Osteoblast (primary cell): ENCODE measurements at places on chromosomes 6 and 20. TPM values are rescaled to one million over a fixed set of nuclear protein-coding genes. Genes with fewer than 3 reads are reported as not detected.

BPIFB2 gene
- not detected in 2 replicates for total RNA-seq

GRIK2 gene
- 0.29 and 0.72 TPM in 2 replicates for total RNA-seq

PLG gene
- total RNA-seq = 0.36 TPM in 1 of 2 replicates, not detected in the other

CNR1 gene
- total RNA-seq = not detected in 2 replicates

DNAH8 gene
- total RNA-seq = under 0.01 and 0.36 TPM in 2 replicates

PTCRA gene
- total RNA-seq = not detected in 2 replicates

DNA sequence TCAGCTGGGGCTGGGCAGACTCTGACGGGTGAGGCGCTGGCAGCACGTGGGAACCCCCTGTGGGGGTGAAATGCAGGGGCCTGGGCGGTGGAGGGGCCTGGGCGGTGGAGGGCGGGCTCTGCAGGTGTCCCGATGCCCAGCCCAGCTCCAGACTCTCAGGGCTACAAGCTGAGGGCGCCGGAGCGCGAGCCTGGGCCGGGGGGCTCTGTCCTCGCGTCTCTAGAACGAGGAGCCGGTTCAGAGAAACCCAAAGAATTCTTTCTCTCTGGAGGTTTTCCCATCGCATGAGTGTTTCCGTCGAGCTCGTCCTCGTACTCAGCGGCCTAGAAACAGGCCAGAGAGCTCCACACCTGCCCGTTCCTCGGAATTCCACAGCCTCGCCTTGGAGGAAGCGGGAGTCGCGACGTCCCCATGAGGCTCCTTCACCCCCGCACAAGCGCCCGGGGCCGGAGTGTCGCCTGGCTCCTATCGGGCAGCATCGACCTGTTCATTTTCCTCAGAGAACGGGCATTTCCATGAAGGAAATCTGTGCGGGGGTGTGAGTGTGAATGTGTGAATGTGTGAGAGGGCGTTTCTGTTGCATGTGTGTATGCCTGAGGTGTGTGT is 76.9 kb downstream of the SMOC2 start:
- H3K4me1 ChIP-seq = no peaks in the 10 kb centered on the region
- no peak overlapping the region for H3K4me3 ChIP-seq
- no peak for DNase-seq

GRCh38 chr6:52745764-52746201 is 17.5 kb downstream of the GSTA2 start:
- no peak overlapping the region for H3K27ac ChIP-seq
- H3K36me3 ChIP-seq = no peaks in the 10 kb centered on the region
- H3K4me1 ChIP-seq = peaks cover 19% of the 10 kb centered on the region
- no peak for DNase-seq
- H3K4me3 ChIP-seq = no peak overlapping the region

- H3K4me1 ChIP-seq = peaks cover 20% of the 10 kb centered on the region
- H3K27ac ChIP-seq = no peak overlapping the region
Measured at GRCh38 chr6:31898383-31899011, 999 bp upstream of the EHMT2 start.

DNA sequence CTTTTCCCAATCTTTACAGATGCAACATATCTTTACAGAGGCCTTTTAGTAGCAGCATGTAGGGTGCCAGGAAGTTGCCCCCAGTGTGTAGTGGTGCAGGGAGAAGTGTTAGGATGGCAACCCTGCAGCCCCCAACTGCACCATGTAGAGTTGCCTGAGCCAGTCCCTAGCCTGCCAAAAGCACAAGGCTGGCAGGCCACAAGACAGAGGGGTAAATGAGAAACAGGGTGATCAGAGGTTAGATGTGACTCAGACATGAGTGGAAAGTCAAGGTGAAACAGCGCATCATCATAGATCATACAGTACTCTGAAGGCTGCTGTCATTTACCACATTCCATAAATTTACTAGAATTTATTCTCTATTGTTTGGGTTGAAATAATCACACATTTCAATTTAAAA is 467.5 kb downstream of the PRKN start:
- no peak for DNase-seq
- H3K36me3 ChIP-seq = no peaks in the 10 kb centered on the region
- no peak overlapping the region for H3K4me3 ChIP-seq
- no peak overlapping the region for H3K27ac ChIP-seq
- H3K27me3 ChIP-seq = no peaks in the 10 kb centered on the region

DNA sequence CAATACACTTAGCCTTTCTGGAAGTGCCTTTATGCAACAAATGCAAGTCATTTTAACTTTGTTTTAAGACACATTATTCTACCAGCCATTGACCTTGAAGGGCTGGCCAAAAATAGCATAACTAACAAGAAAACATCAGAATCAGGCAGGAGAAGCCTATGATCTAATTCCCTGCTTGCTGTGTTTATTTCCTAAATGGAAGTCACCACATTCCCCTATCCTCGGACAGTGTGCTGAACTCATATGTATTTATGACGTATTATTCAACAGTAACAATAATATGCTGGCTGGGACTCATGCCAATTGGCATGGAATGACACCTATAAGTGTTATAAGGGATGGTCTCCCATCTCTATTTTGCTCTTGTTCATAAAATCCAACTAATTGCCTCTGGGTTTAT is 140.7 kb downstream of the MAP3K7 start:
- no peak overlapping the region for H3K4me3 ChIP-seq
- H3K36me3 ChIP-seq = no peaks in the 10 kb centered on the region
- peaks cover 16% of the 10 kb centered on the region for H3K27me3 ChIP-seq
- no peak overlapping the region for H3K27ac ChIP-seq
- DNase-seq = no peak
- no peaks in the 10 kb centered on the region for H3K4me1 ChIP-seq

DNA sequence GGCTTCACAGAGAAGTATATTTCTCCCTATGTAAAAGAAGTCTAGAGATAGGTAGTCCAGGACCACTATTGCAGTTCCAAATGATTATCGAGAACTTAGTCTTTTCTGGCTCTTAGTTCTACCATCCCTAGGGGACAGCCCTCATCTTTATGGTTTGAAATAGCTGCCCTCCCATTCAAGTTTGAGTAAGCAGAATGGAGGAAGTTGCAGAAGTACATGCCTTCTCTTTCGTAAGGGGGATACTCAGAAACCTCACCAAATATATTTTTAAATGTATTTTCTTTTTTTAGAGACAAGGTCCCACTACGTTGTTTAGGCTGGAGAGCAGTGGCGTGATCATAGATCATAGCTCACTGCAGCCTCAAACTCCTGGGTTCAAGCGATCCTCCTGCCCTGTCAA is 236.8 kb upstream of the RREB1 start:
- no peaks in the 10 kb centered on the region for H3K27me3 ChIP-seq
- no peaks in the 10 kb centered on the region for H3K36me3 ChIP-seq
- H3K27ac ChIP-seq = no peak overlapping the region

- H3K4me3 ChIP-seq = no peak overlapping the region
- peak; percentile 87 for DNase-seq
- no peaks in the 10 kb centered on the region for H3K36me3 ChIP-seq
- no peaks in the 10 kb centered on the region for H3K27me3 ChIP-seq
Measured at GRCh38 chr6:150293423-150294173, 75.2 kb upstream of the IYD start.

DNA sequence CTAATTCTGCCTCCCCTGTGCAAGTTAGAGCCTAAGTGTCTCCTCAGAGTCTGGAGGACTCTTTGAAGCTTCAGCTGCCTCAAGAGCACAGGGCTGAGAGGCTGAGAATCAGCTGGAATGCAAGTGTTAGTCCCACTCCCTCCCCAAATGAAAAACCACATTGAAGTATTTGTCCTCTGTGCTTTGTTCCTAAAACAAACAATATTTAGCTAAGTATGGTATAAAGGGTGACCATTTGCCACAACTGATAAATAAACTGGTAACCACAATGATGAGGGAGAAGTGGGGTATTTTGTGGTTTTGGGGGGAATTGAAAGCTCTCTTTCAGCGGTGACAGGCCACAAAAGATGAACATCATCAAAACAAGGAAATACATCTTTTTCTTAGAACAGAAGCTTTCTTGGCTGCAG is 91.7 kb upstream of the HDDC2 start:
- no peaks in the 10 kb centered on the region for H3K36me3 ChIP-seq
- H3K4me3 ChIP-seq = no peak overlapping the region
- no peak overlapping the region for H3K27ac ChIP-seq
- H3K27me3 ChIP-seq = no peaks in the 10 kb centered on the region
- H3K4me1 ChIP-seq = no peaks in the 10 kb centered on the region

DNA sequence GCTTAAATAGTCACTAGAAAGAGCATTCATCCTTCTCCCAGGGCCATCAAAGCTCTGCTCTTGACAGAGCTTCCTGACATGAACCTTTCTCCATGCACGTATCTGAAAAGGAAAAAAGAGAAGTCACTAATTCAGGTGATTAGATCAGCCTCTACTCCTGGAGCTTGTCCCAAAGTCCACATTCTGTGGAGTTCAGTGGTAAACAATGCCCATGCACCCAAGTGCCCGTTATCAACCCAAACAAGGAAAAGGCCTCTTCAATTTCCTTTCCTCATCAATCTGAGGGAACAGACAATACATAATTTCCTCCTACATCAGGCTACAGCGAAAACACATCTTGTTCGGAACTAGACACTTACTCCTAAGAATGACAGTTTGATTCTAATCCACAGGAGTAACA is 129.2 kb upstream of the PCSK2 start:
- H3K4me1 ChIP-seq = no peaks in the 10 kb centered on the region
- no peak overlapping the region for H3K4me3 ChIP-seq
- no peak overlapping the region for H3K27ac ChIP-seq
- no peaks in the 10 kb centered on the region for H3K27me3 ChIP-seq

DNA sequence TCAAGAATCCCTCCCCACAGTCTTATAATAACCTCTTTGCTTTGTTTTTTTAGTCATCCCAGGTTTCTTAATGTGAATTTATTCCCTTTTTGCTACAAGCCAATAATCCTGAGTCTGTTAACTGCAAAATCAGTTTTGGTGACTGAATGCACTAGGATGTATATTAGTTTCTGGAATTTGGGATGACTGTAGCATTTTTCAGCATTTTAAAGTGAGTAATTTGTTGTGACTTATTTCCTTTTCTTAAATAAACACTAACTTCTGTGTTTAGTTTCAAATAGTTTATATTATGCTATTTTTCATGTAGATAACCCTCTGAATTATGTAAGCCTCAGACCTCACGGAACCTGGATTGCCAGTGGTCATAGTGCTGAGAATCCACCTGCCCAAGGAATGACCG is 5.5 kb downstream of the CST1 start:
- peaks cover 5% of the 10 kb centered on the region for H3K4me1 ChIP-seq
- DNase-seq = peak; percentile 22
- no peaks in the 10 kb centered on the region for H3K36me3 ChIP-seq

GRCh38 chr6:33299237-33299944 is 649 bp upstream of the RGL2 start:
- peak overlapping the region; percentile 91 for H3K27ac ChIP-seq
- H3K36me3 ChIP-seq = peaks cover 25% of the 10 kb centered on the region
- H3K4me1 ChIP-seq = no peaks in the 10 kb centered on the region
- H3K27me3 ChIP-seq = no peaks in the 10 kb centered on the region
- peak; percentile 97 for DNase-seq

DNA sequence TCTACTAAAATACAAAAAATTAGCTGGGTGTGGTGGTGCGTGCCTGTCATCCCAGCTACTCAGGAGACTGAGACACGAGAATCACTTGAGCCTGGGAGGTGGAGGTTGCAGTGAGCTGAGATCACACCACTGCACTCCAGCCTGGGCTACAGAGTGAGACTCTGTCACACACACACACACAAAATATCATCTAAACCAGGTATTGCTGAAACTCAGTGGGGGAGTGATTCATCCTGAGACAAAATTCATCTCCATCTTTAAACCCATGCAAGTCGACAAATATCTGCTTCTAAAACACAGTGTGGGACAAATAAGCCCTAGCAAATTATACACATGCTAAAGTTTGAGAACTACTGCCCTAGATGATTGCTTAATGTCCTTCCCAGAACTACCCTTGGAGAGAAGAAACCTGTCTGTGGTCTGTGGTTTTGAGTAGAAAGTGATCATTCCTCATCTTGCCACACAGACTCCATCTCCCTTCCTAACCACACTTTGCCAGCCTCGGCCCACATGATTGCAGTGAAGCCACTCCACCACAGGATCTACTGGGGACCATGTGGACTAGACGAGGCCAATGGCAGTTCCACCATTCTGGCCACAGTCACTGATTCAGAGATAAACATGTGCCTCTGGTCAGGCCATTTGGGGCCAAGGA is 130.3 kb downstream of the OPRM1 start:
- H3K36me3 ChIP-seq = no peaks in the 10 kb centered on the region
- DNase-seq = no peak
- H3K27ac ChIP-seq = no peak overlapping the region
- peaks cover 3% of the 10 kb centered on the region for H3K4me1 ChIP-seq

GRCh38 chr20:1632178-1632577 is 12.4 kb upstream of the SIRPB1 start:
- no peak for DNase-seq
- H3K27me3 ChIP-seq = peaks cover 12% of the 10 kb centered on the region
- no peak overlapping the region for H3K4me3 ChIP-seq
- no peaks in the 10 kb centered on the region for H3K36me3 ChIP-seq
- no peak overlapping the region for H3K27ac ChIP-seq

GRCh38 chr20:2698186-2698817 is 5.7 kb downstream of the EBF4 start:
- H3K4me3 ChIP-seq = no peak overlapping the region
- H3K27ac ChIP-seq = no peak overlapping the region
- DNase-seq = peak; percentile 55
- peaks cover 62% of the 10 kb centered on the region for H3K27me3 ChIP-seq
- no peaks in the 10 kb centered on the region for H3K36me3 ChIP-seq

- no peaks in the 10 kb centered on the region for H3K36me3 ChIP-seq
- no peak overlapping the region for H3K27ac ChIP-seq
- H3K4me3 ChIP-seq = no peak overlapping the region
- no peaks in the 10 kb centered on the region for H3K27me3 ChIP-seq
Measured at GRCh38 chr6:18990059-18990978, 603.2 kb downstream of the RNF144B start.

DNA sequence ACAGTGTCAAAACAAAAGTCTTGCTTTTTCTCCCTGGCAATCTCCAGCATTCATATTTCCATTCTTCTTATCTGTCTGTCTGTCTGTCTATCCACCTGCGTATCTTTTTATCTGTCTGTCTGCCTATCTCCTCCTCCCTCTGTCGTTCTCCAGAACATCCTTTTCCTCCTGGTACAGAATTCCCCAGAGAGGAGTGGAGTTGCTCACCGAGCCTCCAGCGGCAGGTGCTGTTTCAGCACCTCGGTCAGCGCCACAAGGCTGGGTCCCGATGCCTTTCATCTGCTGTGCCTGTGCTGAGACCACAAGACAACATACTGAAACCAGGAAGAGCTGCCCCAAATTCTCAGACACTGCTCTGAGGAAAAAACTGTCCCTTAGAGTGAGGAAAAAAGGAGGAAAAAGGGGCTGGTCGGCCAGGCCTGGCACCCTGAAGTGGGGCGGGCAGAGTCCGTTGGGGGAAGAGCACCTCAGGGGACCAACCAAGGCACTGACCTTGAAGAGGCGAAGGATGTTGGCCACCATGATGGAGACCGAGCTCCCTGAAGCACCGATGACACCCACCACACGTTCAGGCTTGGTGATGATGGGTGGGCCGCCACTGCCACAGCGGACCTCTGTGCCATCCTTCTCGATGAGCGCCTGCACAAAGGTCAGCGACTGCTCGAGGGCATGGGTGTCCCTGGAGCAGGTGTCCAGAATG is 13.3 kb downstream of the GRM4 start:
- no peak overlapping the region for H3K4me3 ChIP-seq
- DNase-seq = no peak
- no peaks in the 10 kb centered on the region for H3K4me1 ChIP-seq
- H3K27me3 ChIP-seq = peaks cover 16% of the 10 kb centered on the region
- no peak overlapping the region for H3K27ac ChIP-seq
